Umbilical cord (tissue), 2 donors: ENCODE measurements at places on chromosomes 4 and X. TPM values are rescaled to one million over a fixed set of nuclear protein-coding genes. Genes with fewer than 3 reads are reported as not detected.

SORBS2 gene
- total RNA-seq, result 354 TPM

IL15 gene
- 7.2 TPM for total RNA-seq

FAM13A gene
- 54.7 TPM for total RNA-seq

PAGE1 gene
- total RNA-seq, result not detected

RAP1GDS1 gene
- 49.4 TPM for total RNA-seq
